ENCODE measurements at places on chromosomes 2 and 18. TPM values are rescaled to one million over a fixed set of nuclear protein-coding genes. Genes with fewer than 3 reads are reported as not detected.
A peak's percentile ranks its signal among the peaks of the same experiment; 100 is the strongest.

- DNase-seq = peak; percentile 30
These were observed 47.7 kb downstream of the RAPGEF4 start for GRCh38 chr2:172783165-172783898.

GRCh38 chr2:168529054-168529833, 73.2 kb downstream of the CERS6 start:
- DNase-seq = no peak

DNA sequence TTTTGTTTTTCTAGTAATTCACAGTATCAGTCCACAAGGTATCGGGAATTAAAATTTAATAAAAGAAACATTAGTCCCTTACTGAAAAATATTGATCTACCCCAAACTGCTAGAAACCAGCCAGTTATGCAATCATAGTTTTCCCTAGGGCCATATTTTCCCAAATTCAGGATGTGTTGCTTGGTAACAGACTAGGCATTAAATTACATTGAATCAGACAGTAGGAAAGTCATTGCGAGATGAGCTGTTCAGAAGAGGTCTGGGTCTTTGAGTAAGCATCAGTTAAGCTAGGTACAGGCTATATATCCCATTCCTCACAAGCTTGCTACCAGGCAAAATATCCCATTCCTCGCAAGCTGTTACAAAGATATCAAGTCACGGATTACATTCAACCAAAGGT, 123.0 kb upstream of the CCDC150 start:
- no peak for DNase-seq

GRCh38 chr2:120310136-120310535, 35.8 kb upstream of the INHBB start:
- no peak for DNase-seq

GRCh38 chr2:222860740-222861410, at the start of gene ACSL3:
TSS of gene ACSL3 (plus strand) at chr2:222861036. CDS start at chr2:222908773, 47,737 bp downstream.
- peak; percentile 96 for DNase-seq

GRCh38 chr2:149044500-149044899, 6.0 kb downstream of the LYPD6B start:
- no peak for DNase-seq

DNA sequence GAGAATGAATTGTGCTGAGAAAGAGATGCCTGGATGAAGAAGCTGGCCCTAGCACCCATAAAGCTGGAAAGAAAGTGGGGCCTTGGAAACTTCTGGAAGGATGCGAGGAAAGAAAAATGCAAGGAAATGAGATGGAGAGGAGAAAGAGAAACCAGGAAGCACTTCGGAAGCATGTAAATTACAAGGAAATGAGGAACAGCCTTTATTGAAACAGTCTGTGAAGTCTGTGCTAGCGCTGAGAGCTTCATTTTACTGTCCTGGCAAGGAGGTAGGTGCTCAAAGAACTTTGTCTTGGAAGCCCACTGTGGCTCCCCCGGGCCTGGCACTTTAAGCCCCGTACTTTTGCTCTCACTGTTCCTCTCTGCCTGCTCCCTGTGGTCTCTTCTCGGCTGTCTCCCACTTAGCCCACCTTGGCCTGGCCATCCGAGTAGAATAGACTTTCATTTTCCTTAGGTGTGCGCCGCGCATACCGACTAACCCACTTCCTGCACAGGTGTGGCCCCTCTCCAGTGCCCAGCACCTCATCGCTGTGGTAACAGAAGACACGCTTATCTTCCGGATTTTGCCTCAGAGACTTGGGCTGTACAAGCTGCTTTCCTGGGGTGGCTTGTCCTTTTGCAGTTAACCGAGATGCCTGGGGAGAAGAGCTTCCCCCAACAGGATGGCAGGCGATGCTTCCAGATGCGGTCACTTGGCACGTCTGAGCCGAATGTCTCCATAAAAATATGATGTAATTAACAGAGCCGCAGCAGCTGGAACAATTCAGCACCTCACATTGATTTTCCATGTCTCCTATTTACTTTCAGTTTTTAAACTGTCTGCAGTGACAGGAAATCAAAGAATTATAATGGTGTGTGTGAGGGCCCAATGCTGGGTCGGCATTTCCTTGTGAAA, 199.6 kb downstream of the HRH4 start:
- DNase-seq = no peak

GRCh38 chr2:163185160-163185559, 346.6 kb upstream of the KCNH7 start:
- no peak for DNase-seq

DNA sequence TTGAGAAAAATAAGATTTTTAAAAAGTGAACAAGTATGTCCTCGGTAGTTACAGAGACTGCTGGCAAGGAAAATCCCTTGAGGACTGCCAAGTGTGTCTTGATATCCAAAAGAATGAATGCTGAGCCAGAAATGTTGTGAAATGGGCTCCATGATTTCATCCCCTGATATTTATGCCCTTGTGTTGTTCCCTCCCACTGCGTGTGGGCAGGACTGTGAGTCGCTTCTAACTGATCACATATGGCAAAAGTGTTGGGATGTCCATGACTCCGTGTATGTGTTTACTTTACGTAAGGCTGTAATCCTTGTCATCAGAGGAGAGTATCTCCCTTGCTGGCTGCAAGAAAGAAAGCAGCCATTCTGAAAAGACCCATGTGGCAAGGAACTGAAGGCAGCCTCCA, 285.1 kb downstream of the SS18 start:
- DNase-seq = no peak

DNA sequence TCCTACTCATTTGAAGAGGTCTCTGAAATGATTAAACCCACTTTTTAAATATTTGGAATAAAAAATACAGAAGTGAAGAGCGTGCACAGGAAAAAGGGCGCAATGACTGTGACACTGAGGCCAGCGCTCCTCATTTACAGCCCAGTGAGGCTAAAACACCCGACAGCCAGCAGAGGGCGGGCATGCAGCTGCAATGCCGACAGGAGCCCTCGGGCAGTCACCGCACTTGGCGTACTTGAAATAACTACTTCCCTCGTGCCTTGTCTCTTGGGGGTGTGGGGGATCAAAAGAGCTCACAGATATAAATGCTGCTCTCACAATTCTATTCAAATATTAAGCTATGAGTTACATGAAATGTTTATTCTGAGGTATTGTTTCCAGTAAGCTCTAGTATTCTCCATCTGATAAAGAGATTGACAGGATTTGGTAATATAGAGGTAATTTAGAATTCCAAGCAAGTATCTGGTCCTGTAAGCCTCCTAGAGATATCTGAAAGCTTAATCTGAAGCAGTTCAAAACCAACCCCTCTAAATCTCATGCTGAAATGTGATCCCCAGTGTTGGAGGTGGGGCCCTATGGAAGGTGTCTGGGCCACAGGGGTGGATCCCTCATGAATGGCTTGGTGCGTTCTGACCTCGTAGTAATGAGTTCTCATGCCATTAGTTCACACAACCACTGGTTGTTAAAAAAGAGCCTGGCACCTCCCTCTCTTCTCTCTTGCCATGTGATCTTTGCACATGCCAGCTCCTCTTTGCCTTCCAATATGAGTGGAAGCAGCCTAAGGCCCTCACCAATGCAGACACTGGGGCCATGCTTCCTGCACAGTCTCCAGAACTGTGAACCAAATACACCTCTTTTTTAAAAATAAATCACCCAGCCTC, 93.6 kb downstream of the ZAP70 start:
- peak; percentile 69 for DNase-seq

DNA sequence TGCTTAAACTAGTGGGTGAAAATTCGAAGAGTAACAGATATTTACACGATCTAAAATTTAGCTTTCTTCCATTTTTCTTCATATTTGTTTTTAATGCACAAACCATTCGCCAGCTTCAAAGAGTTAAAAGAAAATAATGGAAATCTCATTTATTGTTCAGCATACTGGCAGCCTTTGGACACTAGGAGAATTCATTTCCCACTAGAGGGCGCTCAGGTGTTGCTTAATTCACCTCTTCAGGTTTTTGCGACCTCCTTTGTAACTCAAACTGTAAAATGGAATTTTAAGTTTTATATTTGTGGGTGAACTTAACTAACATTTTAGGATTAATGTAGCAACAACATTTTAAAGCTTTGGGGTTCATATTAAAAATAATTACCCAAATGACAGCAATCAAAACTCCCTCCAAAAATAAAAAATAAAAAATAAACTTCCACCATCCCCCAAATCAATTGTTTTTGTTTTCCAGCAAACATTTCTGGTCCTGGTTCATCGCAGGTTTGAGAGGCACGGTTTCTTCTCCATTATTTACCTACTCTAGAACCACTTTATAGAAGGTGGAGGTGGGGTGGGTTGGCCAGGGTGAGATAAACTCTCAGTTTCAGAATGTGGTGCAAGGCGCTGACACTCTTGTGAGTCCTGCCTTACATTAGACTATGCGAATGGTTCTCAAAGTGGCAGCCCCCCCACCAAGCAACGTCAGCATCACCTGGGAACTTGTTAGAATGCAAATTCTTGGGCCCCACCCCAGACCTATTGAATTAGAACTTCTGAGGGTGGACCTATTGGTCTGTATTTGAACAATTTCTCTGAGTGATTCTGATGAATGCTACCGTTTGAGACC, 24.7 kb upstream of the PNPT1 start:
- peak; percentile 74 for DNase-seq

DNA sequence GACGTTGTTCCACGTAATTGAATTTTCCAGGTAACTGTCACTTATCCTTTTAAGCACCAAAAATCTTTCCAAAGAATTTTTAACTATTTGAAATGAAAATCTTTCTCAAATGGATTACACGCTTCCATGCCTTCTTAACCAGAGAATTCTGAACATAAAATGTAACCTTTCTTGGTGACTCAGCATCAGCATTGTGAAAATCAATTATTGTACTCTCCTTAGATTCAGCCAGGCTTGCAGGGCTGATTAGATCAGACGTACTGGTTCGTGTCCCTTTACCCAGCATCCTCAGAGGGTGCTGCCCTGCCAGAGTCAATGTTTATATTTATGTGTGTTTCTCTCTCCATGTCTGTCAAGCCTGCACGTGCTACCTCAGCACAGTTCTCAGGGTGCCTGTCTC, 623.9 kb downstream of the CNTNAP5 start:
- no peak for DNase-seq

- DNase-seq = no peak
These were observed 27.2 kb downstream of the XPO1 start for GRCh38 chr2:61510674-61511671.

GRCh38 chr18:52945552-52945951, 605.6 kb downstream of the DCC start:
- no peak for DNase-seq

DNA sequence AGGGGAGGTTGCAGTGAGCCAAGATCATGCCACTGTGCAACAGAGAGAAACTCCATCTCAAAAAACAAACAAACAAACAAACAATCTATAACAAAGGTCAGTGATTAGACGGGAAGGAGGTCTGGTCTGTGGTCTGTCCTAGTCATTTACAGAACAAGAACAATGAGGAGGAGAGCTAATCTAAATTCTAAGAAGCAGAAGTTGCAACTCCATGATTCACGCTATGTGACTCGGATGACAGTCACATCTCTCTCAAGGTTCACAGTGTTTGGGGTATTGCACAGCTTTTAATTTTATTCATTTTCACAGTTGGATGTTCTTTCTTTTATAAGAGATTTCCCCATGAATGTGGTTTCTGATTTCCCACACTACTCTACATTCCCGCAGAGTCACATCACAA, 218.7 kb upstream of the PIEZO2 start:
- no peak for DNase-seq

Gene PLB1
- polyA plus RNA-seq = 1.6 TPM

Gene BBS5
- 16.9 TPM for polyA plus RNA-seq

Gene DLGAP1
- polyA plus RNA-seq = 5.0 TPM

Gene GCG
- polyA plus RNA-seq = not detected

Gene SPDYA
- polyA plus RNA-seq = 3.7 TPM

Gene BMP10
- not detected for polyA plus RNA-seq

Gene NAPG
- 32.6 TPM for polyA plus RNA-seq
